Natural killer cell treated with Interleukin-12 subunit alpha and Interleukin-12 subunit beta and Interleukin-15 and Interleukin-18, amount 100 ng/mL, for 72 hours (primary cell): ENCODE measurements at places on chromosomes 5 and 9. TPM values are rescaled to one million over a fixed set of nuclear protein-coding genes. Genes with fewer than 3 reads are reported as not detected.

DNA sequence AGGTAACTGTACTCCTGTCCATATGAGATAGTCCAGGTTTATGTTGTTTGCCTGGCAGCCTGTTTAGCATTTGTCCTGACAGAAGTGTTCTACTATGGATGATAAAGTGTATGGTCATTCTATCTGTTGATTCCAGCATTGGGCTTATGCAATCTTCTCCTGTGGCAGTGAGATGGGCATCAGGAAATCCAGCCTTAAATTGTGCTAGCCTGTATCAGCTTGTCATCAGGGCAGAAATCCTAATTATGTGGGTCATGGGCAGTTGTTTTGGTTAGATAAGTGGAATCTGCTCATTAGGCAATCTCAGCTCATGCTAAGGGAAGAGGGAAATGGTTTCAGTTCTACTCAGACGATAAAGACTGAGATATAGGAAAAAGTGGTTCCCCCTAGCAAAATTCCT lies 247.4 kb upstream of the CHD1 start:
- DNase-seq, result no peak
- H3K4me1 ChIP-seq, result no peaks in the 10 kb centered on the region
- H3K36me3 ChIP-seq, result no peaks in the 10 kb centered on the region
- H3K27ac ChIP-seq, result no peak overlapping the region

DNA sequence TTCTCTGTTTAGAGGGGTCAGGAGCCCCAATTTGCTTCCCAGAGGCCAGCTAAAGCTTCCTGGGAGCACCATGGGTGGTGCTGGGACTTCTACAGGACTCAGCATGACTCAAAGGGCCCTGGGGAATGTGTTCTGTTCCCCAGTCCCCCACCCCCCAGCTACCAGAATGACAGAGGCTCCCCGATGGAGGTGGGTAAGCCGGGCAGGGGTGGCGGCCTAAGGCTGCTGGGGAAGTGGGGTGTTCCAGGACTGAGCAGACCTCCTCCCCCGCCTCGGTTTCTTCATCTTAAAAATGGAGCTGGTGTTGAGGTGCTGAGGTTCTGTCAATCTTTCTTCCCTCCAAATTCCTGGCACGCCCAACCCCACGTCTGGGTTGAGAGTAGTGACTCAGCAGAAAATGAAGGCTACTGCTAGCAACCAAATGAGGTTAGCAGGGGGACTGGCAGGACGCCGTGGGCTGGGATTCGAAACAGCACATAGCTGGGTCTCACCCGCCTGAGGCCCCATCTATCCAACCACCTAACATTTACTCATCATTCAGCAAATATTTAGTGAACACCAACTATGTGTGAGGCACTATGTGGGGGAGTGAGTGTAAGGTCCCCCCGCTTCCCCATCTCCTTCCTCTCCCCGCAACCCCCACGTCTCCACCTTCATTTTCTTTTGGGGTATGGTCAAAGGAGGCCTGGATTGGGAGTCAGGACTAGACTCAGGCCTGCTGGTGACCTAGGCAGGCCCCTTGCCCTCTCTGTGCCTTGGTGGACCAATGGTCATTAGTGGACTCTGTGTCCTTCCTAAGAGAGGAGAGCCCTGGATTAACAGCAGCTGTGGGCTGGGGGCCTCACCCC lies 50.2 kb downstream of the C9orf50 start:
- H3K4me3 ChIP-seq, result no peak overlapping the region
- peaks cover 14% of the 10 kb centered on the region for H3K27me3 ChIP-seq
- peaks cover 14% of the 10 kb centered on the region for H3K4me1 ChIP-seq
- DNase-seq, result no peak
- H3K27ac ChIP-seq, result no peak overlapping the region
- H3K36me3 ChIP-seq, result no peaks in the 10 kb centered on the region

PTAR1 gene
- total RNA-seq, result 34.8 TPM

DNA sequence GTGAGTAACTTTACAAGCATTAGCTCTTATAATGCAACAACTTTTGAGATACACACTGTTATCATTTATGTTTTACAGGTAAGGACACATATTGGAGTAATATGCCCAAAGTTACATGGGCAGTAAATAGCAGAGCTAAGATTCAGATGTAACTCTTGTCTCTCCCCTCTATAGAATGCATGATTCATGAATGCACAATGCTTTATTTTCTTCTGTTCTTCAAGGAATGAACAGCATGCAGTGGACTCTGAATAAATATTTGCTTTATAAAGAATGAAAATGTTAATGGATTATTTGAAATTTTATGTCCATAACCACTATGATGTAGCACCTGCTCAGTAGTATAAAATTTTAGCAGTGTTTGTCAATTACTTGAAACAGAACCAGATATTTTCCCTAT lies 629.5 kb downstream of the KCTD16 start:
- H3K27me3 ChIP-seq, result no peaks in the 10 kb centered on the region
- DNase-seq, result no peak
- no peaks in the 10 kb centered on the region for H3K4me1 ChIP-seq
- H3K36me3 ChIP-seq, result no peaks in the 10 kb centered on the region

DNA sequence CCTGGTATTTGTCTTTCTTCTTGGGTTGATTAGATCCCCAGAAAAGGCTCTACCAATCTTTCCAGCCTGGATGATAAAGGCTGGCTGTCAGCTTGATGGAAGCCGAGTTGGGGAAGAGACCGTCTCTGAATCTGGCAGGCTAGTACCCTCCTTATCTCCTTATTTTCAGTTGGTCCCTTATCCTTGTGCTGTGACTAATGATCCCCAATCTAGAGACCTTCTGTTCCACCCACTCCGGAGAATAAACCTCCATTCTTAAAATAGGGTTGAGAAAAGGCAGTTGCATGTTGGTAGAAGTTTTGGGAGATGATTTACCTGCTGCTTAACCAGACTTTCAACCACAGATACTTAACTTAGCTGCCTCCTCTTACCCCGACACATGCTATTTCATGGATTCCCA lies 52.3 kb downstream of the PRKACG start:
- no peak for DNase-seq
- H3K27me3 ChIP-seq, result peaks cover 15% of the 10 kb centered on the region
- no peak overlapping the region for H3K27ac ChIP-seq
- H3K4me1 ChIP-seq, result no peaks in the 10 kb centered on the region
- no peaks in the 10 kb centered on the region for H3K36me3 ChIP-seq

- peaks cover 37% of the 10 kb centered on the region for H3K4me1 ChIP-seq
- peak overlapping the region; percentile 4 for H3K4me3 ChIP-seq
- DNase-seq, result no peak
These were observed 150.7 kb upstream of the RASA1 start for GRCh38 chr5:87116825-87117512.

PRKAA1 gene
- 92.3 TPM for total RNA-seq
